RKO (cell line): ENCODE measurements at places on chromosomes 5 and 9.

GRCh38 chr9:121085661-121086060, 10.9 kb downstream of the CNTRL start:
- peak; percentile 52 for DNase-seq

- DNase-seq = peak; percentile 4
Measured at GRCh38 chr5:145479271-145479670, 355.9 kb downstream of the PRELID2 start.

DNA sequence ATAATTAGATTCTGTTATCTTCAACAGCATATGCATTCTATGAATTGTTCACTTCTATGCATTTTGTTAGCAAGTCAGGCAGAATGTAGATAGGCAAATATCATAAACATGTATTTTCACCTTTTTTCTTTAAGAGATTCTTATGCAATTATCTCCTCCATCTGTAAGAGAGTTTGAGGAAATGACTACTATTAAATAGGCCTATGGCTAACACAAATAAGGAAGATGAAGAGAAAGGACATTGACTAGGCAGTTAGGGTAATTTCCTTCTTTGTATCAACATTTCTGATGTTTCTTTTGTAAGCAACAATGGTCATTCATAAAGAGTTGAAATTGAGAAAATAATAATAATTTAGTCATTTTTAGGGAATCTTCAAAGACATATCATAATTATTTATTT, 145.2 kb upstream of the CDH12 start:
- no peak for DNase-seq

DNA sequence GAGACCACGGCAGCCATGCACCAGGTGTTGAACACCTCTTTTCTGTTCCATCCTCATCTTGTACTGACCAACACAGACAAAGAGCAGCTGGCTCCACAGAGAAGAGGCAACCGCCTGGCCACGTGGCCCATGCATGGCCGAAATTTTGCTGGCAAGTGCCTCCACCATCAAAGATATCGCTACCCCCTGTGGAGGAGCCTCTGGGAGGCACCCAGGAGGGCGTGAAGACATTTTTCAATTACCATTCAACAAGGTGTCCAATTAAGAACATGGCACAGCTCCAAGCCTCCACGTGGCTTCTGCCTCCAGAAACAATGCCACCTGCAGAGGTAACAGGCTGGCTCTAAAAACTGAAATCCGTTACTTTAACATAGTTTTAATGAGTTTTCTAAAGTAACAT, 54.4 kb upstream of the CKS2 start:
- DNase-seq = no peak

- DNase-seq = no peak
Measured at GRCh38 chr5:60520451-60521227, 179.3 kb downstream of the DEPDC1B start.

DNA sequence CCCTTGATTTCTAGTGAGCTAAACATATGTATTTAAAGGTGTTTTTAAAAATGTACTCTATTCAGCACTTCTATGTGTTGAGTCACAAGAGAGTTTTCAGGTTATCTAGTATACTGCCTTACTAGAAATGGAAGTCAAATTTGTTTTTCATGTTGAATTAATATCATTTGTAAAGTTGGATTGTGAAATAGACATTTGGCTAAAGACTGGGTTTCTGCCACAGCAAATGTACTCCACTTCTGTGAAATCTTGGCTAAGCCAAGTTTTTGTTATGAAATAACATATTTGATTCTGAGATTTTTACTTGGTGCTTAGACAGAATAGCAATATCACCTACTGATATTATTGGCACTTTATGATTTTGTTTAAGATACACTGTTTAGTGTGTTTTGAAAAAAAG, 106.0 kb downstream of the CWC27 start:
- no peak for DNase-seq

- no peak for DNase-seq
Measured at GRCh38 chr5:68084396-68084795, 131.2 kb upstream of the PIK3R1 start.

DNA sequence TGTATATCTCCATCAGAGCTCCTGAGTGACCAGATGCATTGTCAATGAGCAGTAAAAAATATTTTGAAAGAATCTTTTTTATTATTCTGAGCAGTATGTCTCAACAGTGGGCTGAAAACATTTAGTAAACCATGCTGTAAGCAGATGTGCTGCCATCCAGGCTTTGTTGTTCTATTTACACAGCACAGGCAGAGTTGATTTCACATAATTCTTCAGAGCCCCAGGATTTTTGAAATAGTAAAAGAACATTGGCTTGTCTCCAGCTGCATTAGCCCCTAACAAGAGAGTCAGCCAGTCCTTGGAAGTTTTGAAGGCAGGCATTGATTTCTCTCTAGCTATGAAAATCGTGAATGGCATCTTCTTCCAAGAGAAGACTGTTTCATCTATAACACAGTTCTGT, 25.2 kb upstream of the ENTREP1 start:
- DNase-seq = no peak

- no peak for DNase-seq
Measured at GRCh38 chr5:173903396-173904140, 15.4 kb downstream of the CPEB4 start.

DNA sequence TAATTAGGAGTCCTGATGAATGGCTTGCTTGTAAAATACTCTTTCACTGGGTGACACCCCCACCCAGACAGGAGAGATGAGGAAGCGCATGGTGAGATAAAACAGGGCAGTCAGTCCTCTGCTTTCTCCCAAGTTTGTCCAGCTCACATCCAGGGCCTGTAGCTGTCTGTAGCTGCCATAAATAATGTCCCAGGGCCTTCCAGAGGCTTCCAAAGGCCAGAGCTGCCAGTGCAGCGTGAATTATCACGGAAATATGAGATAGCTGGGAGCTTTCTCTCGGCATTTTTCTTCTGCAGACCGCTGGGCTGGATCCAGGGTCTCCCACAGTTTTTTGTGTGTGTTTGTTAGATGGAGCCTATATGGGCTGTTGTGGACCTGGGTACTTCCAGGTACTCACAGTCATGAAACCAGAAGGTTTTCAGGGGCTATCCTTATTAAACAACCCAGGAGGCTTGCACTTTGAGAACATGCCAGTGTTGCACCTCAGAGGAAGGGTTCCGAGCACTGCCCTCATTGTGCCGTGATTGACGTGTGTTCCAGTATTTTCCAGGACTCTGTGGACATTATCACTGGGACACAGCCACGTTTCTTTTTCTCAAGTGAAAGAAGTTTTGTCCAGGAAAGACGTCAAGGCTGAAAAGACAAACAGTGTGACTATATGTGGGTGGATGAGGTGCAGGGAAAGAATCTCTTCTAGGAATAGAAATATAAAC, 117.5 kb downstream of the FGF1 start:
- DNase-seq = no peak

DNA sequence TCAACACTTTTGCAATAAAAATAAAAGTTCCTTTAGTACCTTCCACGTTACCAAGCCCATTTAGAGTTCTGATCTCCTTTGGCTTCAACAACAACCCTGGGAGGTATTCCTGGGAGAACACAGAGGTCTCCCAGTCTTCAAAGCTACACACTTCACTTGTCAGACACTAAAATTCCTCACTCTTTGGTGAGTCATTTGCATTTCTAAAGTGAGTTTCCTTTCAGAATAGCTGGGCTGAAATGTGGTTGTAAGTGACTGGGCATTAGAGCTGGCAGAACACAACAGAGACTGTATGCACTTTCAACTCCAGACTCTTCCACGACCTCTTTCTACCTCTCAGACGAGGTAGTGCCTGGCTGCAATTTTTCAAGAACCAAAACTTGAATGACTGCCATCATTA, 11.5 kb upstream of the F2RL1 start:
- DNase-seq = peak; percentile 44

GRCh38 chr9:108761655-108762347, 94.0 kb downstream of the ACTL7B start:
- DNase-seq = peak; percentile 61

DNA sequence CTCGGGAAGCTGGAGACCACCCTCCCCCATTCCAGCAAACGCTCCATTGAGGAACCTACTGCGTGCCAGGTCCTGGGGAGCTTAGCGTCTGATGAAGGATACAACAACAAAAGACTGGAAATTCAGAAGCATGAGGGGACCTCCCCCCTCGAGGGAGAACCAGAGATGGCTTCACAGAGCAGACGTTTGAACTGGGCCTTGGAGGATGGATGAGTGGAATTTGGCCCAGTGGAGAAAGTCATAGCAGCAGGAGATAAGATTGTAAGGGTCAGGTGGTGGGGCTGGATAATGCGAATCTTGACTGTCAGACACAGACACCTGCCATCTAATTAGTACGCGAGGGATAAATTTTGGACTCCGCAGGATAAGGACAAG, 1.2 kb upstream of the SLC25A51 start:
- DNase-seq = no peak

GRCh38 chr5:15682122-15682521, 182.1 kb downstream of the FBXL7 start:
- no peak for DNase-seq

- DNase-seq = no peak
Measured at GRCh38 chr9:82191082-82191770, 202.7 kb downstream of the SPATA31D1 start.

DNA sequence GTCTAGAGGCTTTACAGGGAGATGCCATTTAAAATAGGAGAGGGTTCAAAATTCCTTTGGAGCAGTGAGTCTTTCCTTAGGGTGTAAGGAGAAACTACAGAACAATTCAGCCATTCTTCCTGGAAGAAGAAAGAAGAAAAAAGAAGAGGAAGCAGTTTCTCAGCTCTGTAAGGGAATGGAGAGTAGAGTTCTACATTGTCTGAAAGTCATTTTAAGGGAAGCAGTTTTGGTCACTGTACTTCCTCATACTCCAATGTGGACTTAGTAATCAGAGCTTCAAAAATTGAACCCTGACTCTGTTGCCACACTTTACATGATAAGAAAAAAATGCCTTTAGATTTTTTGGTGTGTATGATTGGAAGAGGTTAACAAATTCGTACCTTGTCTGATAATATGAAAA, 122.4 kb downstream of the LRRC70 start:
- DNase-seq = no peak

GRCh38 chr9:114084282-114085073, 6.4 kb upstream of the AMBP start:
- DNase-seq = no peak

- DNase-seq = no peak
Measured at GRCh38 chr5:115431116-115431515, 113.5 kb downstream of the FEM1C start.

DNA sequence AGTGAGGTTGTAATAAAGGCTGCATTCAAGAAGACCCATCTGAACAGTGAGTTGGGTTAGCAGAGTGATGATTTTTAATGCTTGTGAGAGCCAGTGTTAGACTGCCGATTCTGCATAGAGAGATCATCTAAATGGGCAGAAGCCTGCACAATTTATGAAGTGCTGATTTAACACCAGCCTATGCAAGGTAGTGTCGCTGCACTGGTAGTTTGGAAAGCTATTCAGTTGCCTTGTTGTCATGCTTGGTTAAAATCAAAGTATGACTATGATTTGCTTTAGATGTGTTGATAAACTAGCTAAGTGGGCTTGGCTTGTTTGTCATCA, 379 bp upstream of the LRRTM2 start:
- DNase-seq = no peak

GRCh38 chr9:2486988-2487387, 134.6 kb upstream of the VLDLR start:
- no peak for DNase-seq

GRCh38 chr5:133114933-133115310, 63.1 kb downstream of the HSPA4 start:
- no peak for DNase-seq

DNA sequence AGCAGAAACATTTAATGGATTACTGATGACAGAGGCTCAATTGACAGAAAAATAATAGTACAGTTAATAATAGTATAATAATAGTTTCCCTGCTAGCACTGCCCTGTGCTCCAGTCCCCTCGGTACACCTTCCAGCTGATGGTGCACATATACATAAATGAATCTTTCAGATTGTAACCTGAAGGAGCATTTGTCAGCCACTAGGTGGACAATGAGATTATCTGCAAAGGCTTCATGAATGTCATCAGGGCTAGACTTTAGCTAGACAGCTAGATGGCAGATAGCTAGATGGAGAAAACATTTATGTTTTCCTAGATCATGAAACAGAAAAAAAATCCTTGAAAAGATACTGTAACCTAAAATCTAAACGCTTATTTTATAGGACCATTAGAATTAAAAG, 304.4 kb upstream of the SMC2 start:
- DNase-seq = peak; percentile 75

DNA sequence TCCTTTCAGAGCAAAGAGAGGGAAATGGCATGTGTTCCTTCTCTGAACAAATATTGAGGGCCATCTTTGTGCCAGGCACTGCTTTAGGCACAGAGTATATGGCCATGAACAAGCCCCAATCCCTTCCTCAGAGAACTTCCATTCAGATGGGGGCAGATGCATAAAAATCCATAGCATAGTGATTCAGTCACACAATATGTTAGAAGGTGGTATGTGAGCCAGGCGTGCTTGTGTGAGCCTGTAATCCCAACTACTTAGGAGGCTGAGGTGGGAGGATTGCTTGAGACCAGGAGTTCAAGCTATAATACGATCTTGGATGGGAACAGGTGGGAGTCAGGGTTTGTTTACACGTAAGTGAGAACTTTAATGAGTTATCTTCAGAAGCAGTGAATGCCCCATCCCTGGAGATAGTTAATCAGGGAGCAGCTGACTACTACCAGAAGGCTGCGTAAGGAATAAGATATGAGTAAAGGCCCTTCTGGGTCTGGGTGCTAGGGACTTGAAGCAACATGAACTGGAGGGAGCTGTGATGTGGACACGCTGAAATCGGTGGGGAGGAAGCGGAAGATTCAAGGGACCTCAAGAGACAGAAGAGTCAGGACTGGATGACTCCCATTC, 27.1 kb downstream of the NANS start:
- DNase-seq = no peak

GRCh38 chr5:155050384-155051019, 36.9 kb downstream of the KIF4B start:
- DNase-seq = no peak

DNA sequence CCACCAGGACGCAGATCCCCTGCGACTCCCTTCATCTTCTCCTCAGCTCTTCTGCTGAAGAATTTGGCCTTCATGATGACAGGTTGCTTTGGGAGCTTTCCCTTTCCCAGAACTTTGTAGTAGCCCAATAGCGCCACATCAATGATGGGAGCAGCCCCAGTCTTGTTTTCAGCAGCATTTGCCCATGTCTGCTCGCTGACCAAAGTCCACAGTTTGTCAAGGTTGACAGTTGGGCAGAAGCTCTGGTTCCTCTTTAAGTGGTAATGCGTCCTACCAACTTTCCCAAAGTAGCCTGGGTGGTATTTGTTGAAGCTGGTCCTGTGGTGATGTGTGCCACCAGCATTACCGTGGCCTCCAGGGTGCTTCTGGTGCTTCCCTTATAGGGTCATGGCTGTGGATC, 62.2 kb downstream of the GCNT4 start:
- no peak for DNase-seq

GRCh38 chr9:133811471-133811870, 73.3 kb upstream of the SARDH start:
- no peak for DNase-seq

- peak; percentile 82 for DNase-seq
Measured at GRCh38 chr9:2016408-2017330, 1.5 kb downstream of the SMARCA2 start.

GRCh38 chr5:142122121-142122520, 13.5 kb downstream of the NDFIP1 start:
- DNase-seq = no peak
